Neural crest cell (in vitro differentiated cells): ENCODE measurements at places on chromosomes 5 and 9. TPM values are rescaled to one million over a fixed set of nuclear protein-coding genes. Genes with fewer than 3 reads are reported as not detected.

Gene SNCAIP
- total RNA-seq, result 10.2 and 11.6 TPM in 2 replicates

Gene DMRT3
- total RNA-seq, result not detected in 2 replicates

Gene NOTCH1
- 99.0 and 99.7 TPM in 2 replicates for total RNA-seq

Gene APBA1
- total RNA-seq, result 3.7 and 4.4 TPM in 2 replicates

GRCh38 chr5:119220576-119221197 is 135.1 kb upstream of the TNFAIP8 start:
- no peak for DNase-seq

DNA sequence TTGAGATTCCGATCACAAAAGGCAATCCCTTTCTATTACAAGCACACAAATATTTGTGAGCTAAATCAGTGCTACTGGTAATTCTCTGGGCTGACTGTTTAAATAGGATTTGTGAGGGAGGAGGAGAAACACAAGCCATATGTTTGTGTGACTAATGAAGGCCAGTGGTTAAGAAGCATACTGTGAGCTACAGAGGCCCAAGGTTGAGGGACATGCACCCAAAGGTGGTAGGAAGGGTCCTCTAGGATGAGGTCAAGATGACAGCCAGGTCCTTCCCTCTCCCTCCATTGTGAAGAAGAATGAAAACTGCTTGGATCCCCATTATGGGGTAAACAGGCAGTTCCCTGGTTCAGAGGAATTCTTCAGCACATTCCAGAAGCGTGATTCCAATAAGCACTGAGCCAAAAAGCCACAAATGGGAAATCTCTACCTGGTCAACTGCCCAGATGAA is 83.9 kb downstream of the SPOCK1 start:
- DNase-seq, result no peak

- DNase-seq, result no peak
Measured at GRCh38 chr5:172506251-172506650, 51.9 kb upstream of the SH3PXD2B start.

DNA sequence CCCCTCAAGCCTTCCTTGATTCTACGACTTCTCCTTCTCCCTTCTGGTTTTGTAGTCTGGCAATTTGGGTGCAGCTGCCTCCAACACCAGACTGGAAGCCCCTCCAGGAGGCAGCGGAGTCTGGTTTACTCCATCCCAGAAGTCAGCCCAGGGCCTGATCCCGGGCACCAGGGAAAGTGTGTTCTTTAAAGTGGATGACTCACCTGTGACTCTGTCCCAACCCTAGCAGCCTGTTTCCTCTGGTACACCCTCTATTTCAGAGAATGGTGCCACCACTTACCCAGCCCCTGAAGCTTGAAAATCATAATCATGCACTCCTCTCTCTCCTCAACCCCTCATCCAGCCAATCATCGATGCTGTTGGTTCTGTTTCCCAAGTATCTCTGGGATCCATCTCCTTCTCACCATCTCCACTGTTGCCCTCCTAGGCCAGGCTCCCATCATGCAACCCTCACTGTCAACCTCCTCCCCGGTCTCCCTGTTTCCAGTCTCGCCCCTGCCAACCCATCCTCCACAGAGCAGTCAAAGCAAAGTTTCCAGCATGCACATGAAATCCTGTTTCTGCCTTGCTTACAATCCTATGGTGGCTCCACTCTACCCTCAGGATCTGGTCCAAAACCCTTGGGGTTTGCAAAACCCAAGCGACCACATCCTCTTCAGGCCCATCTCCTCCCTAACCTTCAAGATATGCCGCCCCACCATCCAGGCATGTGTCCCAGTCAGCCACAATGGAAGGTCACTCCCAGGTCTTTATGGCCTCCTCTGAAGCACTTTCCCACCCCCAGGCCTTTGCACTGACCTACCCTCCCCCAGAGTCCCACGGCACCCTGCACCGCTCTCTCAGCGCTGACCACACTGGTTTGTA is 10.5 kb downstream of the LHX6 start:
- DNase-seq, result no peak

DNA sequence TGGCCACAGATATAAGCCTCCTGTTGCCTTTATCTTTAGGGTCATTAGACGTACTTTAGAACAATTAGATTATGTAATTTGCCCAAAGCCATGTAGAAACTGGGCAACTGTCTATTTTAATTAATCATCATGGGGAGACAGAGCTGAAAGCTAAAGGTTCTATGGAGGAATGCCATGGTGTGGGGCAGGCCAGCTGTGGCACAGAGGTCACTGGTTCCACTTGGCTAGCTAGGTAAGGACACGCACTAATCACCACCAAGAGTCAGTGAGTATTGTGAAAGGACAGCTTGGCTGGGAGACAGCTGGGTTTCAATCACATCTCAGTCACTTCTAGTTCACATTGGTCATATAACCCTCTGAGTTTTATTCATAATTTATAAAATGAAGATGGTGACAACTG is 81.7 kb downstream of the HMHB1 start:
- DNase-seq, result no peak

DNA sequence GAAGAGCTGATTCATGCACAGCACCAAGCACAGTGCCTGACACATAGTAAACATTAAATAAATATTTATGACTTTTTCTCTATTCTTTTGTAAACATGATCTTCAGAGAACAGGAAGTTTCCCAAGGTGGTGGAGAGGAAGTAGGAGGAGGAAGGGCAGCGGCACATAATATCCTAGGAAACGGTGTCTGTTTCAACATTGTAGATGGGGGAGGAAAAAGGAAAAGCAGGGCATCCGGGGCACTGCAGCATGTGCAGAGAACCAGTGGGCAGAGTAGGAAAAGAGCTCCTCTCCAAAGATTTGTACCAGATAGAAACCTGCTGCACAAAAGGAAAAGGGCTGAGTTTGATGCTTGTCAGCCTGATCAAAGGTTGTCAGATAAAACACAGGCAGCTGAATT is 421.7 kb upstream of the ZNF462 start:
- DNase-seq, result no peak

DNA sequence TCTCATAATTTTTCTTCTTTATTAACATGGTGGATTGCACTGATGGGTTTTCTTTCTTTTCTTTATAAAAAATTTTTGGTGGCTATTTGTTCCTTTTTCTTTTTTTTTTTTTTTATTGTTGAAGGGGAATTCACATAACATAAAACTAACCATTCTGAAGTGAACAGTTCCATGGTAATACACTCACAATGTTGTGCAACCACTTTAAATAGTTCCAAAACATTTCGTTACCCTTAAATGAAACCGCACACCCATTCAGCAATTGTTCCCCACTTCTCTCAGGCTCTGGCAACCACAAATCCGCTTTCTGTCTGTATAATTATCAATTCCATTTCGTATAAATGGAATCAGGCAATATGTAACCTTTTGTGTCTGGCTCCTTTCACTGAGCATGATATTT is 11.7 kb upstream of the SETX start:
- DNase-seq, result no peak

DNA sequence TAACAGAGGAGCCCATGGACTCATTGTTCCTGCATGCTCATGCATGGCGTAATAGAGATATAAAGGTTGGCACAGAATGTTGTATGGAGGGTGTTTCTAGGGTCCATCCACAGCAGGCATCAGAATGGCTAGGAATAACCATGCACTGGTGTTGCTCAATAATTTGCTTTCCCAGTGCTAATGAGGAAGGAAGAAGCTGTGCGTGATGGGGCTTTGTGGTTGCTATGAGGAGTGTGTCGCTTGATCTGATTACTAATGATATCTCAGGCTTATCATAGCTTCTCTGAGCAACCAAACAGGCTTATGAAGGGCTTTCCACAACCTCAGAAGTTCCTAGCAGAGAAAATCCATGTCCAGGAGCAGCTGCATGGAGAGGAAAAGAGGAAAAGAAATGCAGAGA is 151.3 kb upstream of the TRPC7 start:
- no peak for DNase-seq

DNA sequence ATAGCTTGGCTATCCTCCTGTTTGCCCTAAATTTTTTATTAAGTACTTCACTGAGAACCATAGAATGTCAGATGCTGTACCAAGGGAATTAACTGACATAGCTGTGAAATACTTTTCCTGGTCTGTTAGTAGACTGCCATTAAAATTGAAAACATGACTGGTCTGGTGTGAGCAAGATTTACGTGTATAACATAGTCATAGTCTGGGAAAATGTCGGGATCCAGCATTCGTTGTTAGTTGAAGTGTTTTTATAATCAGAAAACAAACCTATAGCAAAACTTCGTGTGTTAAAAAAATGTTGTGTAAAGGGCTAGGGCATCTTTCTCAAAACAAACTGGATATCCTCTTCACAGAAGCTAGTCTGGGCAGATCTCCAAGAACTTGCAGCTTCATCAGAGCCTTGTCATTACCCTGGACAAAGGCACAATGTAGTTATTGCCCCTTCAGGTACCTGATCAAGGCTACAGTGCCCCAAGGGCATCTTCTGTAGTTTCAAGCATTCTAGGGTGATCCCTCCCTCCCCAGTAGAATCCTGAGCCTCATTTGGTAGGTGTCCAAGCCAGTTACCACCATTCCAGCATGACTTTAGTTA is 454.2 kb upstream of the SGCD start:
- DNase-seq, result no peak

- no peak for DNase-seq
Measured at GRCh38 chr5:176373100-176373818, 8.0 kb downstream of the ARL10 start.

- DNase-seq, result no peak
Measured at GRCh38 chr5:134649163-134649835, 714 bp downstream of the SEC24A start.

- no peak for DNase-seq
Measured at GRCh38 chr5:150215979-150216944, 26.4 kb downstream of the SLC6A7 start.

GRCh38 chr5:54443270-54443669 is 12.2 kb upstream of the HSPB3 start:
- peak; percentile 17 for DNase-seq
